ENCODE measurements at places on chromosomes 16 and 17. TPM values are rescaled to one million over a fixed set of nuclear protein-coding genes. Genes with fewer than 3 reads are reported as not detected.

The SULT1A2 gene
- not detected for total RNA-seq

The KRT40 gene
- total RNA-seq = not detected

The MYH1 gene
- total RNA-seq = not detected

The CNGB1 gene
- total RNA-seq = 0.07 TPM

The SKAP1 gene
- total RNA-seq = not detected

The SGCA gene
- total RNA-seq = 0.92 TPM

The SEC14L5 gene
- total RNA-seq = 0.12 TPM

The DNAH2 gene
- not detected for total RNA-seq

The HES7 gene
- 2.1 TPM for total RNA-seq
